ENCODE measurements at places on chromosomes 1 and 21.
A peak's percentile ranks its signal among the peaks of the same experiment; 100 is the strongest.

DNA sequence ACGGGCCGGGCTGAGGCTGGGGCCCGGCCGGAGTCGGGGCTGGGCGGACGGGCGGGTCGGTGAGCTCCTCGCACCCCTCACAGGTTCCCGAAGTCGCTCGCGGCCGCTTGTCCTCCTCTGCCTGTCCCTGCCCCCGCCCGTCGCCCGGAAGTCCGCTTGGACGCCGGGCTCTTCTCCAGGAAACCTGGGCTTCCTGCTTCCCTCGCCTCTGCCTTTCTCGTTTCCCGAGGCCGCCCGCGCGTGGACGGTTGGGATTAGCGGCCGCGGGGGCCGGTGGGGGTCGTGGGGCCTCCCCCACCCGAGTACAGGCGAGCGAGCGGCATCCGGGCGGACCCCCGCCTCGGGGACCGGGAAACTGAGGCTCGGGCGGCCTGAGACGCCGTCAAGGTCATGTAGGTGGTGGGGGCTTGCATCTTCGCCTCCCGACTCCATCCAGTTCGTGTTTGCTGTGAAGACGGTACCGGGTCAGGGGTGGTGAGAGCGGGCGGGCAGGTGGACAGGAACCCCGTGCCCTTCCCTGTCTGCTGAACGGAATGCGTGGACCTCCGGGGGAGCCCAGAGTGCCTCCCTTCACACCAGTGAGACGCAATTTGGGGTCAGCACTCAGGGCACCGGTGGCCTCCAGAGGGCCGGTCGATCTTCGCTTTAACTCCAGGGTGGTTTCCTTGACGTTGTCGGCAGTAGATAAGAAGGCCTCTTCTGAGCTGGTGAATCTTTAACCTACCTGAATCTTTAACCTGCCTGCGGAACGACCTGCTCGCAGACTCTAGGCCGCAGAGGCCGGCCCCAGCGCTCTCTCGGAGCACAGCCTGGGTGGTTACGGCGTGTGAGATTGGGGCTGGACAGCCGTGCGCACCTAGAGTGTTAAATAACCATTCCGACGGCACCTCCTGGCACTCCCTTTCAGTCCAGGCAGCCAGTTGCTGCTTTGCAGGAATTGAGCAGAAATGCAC lies 686 bp downstream of the ARF1 start:
- DNase-seq = peak; percentile 25

GRCh38 chr1:114561333-114561732 lies 20.1 kb downstream of the BCAS2 start:
- no peak for DNase-seq

GRCh38 chr1:150619576-150620509 lies 9.6 kb downstream of the ENSA start:
- no peak for DNase-seq

DNA sequence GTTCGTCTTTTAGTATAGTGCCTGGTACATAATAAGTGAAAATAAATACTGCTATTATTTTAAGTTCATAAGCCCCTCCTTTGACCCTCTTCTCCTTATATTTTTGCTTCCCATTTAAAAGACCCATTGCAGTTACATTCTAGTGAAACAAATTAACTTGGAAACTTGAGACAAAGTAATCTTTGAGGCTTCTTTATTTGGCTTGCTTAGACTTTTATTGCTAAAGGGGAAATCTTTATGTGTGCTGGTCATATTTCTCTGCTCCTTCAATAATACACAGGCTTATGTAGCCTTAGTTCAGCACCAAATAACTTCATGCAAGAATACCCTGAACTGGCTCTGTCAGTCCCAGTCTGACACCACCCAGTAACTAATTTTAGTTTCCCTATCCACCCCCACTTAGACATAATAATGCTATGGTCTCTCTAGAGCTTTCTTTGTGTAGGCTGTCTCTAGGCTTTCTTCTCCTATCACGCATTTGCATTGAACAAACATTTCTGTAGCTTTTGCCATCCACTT lies 257.8 kb downstream of the OMA1 start:
- no peak for DNase-seq

All from NCI-H345 (cell line).